ENCODE measurements at places on chromosomes 4 and X. TPM values are rescaled to one million over a fixed set of nuclear protein-coding genes. Genes with fewer than 3 reads are reported as not detected.

DNA sequence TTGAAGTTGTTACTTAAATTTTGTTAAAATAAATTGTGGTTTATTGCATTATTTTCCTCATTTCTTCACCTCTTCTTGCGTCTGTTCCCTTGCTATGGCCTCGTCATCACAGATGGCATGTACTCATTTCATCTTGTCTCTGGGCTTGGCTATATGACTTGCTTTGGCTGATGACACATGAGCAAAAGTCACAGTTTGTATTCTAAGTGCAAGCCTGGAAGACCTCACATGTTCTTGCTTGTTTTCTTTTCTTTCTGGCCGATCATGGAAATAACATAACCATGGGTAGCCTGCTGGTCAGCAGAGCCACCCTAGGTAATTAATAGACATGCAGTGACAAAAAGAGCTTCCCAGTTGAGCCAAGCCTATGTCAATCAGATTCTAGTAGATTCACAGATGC lies 527.9 kb downstream of the SPRY1 start:
- no peak for ATAC-seq

DNA sequence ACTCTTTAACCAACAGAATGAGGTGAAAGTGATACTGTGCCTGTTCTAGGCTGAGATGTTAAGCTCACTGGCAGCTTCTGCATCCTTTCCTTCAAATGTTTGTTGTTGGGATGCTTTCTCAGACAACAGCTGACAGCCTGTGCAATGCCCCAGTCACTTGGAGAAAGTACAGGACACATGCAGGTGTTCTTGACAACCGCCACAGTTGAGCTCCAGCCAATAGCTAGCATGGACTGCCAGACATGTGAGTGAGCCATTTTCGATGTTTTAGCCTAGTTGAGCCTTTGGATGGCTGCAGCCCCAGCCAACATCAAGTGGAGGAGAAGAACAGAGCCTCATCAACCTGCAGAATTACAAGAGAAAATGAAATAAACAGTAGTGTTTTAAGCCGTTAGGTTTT lies 94.1 kb upstream of the PPP3CA start:
- ATAC-seq = no peak

The ACSL4 gene
- 28.7 TPM for total RNA-seq

- ATAC-seq = peak; percentile 69
Measured at GRCh38 chr4:57037982-57038604, 59.4 kb downstream of the POLR2B start.

The RBMXL3 gene
- not detected for total RNA-seq

The SPP1 gene
- total RNA-seq = 1.4 TPM

- ATAC-seq = no peak
Measured at GRCh38 chr4:168999809-169000208, 10.2 kb downstream of the CBR4 start.

The TBX22 gene
- not detected for total RNA-seq

The MAGEA4 gene
- total RNA-seq = not detected

- ATAC-seq = no peak
Measured at GRCh38 chrX:69024161-69024736, 141.0 kb downstream of the PJA1 start.

DNA sequence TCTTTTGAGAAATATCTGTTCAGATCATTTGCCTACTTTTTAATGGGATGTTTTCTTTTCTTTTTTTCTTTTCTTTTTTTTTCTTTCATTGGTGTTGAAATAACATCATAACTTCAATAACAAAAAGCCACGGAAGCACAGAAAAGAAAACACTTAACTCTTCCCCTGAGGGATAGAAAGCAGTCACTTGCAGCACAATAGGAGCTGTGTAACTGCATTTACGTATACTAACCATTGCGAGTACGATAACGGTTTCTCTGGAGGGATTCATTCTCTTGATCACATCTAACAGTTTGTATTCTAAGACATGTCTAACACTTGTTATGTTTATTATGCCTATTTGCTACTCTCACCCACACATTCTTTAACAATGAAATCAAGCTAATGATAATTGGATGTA lies 27.3 kb downstream of the C4orf46 start:
- no peak for ATAC-seq

The DCHS2 gene
- 0.48 TPM for total RNA-seq

The SH3D19 gene
- 31.6 TPM for total RNA-seq

- no peak for ATAC-seq
Measured at GRCh38 chr4:101871962-101872676, 81.6 kb downstream of the BANK1 start.

- ATAC-seq = no peak
Measured at GRCh38 chrX:136941396-136942337, 61.1 kb upstream of the RBMX start.

DNA sequence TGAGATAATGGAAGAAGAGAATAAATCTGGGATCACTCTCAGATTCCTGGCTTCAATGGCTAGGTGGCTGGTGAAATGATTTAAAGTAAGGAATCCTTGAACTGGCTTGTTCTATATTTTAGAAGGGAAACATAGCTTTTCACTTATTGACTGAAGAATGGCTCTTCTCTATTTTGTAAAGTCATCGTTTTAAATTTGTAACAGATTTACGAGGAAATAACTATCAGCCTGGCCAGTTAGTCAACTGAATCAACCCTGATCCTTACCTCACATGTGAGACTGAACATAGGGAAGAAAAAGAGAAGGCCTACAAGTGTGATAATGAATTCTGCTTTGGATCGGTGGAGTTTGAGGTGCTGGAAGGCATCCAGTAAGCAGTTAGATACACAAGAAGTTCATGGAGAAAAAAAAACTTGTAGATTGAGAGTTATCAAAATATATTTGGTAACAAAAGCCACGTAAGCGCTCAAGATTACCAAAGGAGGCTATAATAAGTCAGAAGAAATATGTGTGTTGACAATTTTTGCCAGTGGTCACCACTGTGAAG lies 12.0 kb downstream of the AREG start:
- ATAC-seq = no peak

The PAGE2 gene
- not detected for total RNA-seq

- no peak for ATAC-seq
Measured at GRCh38 chrX:130628516-130628915, 226.7 kb downstream of the RBMX2 start.

GRCh38 chr4:23425570-23425969 lies 464.3 kb downstream of the PPARGC1A start:
- no peak for ATAC-seq

DNA sequence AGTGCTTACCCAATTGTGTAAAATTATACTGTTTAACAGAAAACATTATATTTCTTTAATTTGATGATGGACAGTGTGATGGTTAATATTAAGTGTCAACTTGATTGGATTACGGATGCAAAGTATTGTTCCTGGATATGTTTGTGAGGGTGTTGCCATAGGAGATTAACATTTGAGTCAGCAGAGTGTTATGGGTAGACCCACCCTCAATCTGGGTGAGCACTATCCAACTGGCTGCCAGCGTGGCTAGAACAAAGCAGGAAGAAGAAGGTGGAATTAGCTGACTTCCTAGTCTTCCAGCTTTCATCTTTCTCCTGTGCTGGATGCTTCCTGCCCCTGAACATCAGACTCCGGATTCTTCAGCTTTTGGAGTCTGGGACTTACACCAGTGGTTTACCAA lies 42.1 kb downstream of the HS6ST2 start:
- ATAC-seq = no peak

DNA sequence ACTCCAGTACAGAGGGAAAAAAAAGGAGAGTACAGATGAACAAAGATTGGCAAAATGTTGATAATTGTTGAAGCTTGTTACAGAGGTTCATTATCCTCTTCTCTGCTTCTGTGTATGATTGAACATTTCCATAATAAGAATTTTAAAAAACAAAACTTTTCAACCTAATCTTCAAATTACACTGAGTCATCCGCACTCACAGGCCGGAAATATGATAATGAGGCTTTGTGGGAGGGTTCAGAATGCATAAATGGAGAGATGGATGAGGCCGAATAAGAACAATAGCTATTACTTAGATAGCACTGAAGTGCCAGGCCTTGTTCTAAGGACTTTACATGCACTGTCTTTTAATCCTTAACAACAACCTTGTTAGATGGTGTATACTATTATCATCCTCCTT lies 4.6 kb upstream of the ERCC6L start:
- ATAC-seq = no peak

- ATAC-seq = peak; percentile 95
Measured at GRCh38 chr4:169225058-169225751, 45.6 kb downstream of the SH3RF1 start.

GRCh38 chr4:14602206-14602605 lies 400.1 kb upstream of the CPEB2 start:
- no peak for ATAC-seq

GRCh38 chr4:113958766-113959538 lies 20.5 kb downstream of the ARSJ start:
- ATAC-seq = peak; percentile 91

- no peak for ATAC-seq
Measured at GRCh38 chrX:103687696-103688201, 1.2 kb upstream of the MORF4L2 start.
